ENCODE measurements at places on chromosomes 12 and 14. TPM values are rescaled to one million over a fixed set of nuclear protein-coding genes. Genes with fewer than 3 reads are reported as not detected.

SOCS2 gene
- polyA plus RNA-seq = 18.1 TPM

GRCh38 chr14:74649673-74650072 lies 37.6 kb upstream of the LTBP2 start:
- DNase-seq = no peak

GRCh38 chr12:107568718-107569117 lies 116.9 kb upstream of the PWP1 start:
- no peak for DNase-seq

DNA sequence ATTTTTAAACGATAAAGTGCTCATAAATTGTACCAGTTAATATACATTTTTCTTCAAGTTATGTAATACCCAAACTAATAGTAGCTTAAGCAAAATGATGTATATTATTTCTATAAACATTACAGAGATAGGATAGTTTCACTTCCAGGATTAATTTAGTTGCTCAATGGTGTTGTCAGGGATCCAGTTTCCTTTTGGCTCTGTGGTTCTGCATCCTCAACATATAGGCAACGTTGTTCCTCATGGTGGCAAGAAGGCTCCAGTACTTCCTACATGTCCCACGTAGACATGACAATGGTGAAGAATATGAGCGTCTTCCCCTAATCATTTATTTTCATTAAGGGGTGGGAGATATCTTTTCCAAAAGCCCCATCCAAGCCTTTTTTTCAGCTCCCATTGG lies 60.7 kb upstream of the DCD start:
- no peak for DNase-seq

GRCh38 chr14:38505973-38506249 lies 250.0 kb upstream of the CLEC14A start:
- no peak for DNase-seq

GRCh38 chr14:54789166-54789565 lies 113.5 kb downstream of the GCH1 start:
- DNase-seq = no peak

DNA sequence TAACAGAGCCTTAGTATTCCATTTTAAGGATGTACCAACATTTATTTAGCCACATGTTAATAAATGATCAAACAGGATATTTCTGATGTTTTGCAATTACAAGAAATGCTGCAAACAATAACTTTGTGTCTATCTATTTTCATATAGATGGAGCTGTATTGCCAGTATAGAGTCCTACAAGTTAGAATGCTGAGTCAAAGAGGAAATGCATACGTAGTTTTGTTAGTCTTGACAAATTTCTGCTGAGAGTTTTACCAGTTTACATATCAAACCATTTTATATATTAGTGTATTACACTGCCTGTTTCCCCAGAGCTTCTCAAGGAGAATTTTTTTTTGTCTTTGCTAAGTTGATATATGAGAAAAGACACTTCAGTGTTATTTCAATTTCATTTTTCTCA lies 541.7 kb downstream of the SLC16A7 start:
- DNase-seq = no peak

GRCh38 chr12:5648692-5649359 lies 216.9 kb downstream of the NTF3 start:
- DNase-seq = peak; percentile 35

DNA sequence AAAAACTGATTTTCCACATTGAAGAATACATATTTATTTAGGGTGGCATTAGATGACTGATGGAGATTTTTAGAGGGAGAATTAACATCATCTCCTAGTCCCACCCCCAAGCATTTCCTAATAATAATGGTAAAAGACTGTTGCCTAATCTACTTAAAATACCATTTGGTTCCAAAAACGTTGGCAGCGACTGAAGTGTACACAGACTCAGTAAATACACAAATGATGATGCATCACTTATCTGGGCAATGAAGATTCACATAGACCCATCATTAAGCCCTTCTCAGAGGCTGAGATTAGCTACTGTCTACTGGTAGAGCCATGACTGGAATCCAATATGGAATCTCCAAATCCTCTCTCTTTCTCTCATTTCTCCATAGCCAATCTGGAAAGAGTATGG lies 18.2 kb downstream of the RTN1 start:
- DNase-seq = no peak

DNA sequence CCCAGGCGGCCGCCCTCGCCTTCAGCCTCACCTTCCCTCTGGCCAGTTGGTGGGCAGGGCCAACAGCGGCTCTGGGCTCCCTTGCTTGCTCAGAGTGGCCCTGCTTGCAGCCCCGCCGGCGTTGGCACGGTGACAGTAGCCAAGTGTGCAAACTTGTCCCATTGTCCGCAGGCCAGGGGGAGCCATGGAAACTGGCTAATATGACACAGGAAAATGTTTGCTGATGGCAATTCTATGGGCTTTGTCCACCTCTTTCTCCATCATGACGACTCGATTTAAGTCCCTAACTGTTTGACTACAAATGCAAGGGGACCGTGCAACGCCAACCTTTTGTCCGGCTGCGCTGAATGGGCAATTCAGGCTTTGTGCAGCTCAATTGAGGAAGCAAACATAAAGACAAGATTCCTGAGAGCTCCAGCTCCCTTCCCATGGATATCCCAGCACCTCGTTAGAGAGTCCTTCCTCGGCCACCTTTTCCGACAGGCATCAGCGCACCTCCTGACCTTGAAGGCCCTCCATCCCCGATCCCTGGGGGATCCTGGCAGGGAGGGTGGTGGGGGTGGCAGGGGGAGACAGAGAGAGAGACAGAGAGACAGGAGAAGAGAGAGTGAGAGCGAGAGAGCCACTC lies 785 bp upstream of the FAM181A start:
- no peak for DNase-seq

DNA sequence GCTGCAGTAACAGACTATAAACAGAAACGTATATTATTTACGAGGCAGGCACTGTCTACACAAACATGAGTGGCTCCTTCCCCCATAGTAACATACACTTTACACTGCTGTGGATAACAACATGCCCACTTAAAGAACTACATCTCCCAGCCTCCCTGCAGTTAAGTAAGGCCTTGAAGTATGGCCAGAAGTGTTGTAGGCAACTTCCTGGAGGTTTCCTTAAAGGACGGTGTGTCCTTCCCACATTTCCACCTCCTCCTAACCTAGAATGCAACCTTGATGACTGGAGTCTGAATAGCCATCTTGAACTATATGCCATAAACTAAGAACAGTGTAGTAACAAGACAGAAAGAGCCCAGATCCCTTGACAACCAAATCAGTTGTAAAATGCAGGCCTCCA lies 20.3 kb downstream of the MED13L start:
- peak; percentile 68 for DNase-seq

DNA sequence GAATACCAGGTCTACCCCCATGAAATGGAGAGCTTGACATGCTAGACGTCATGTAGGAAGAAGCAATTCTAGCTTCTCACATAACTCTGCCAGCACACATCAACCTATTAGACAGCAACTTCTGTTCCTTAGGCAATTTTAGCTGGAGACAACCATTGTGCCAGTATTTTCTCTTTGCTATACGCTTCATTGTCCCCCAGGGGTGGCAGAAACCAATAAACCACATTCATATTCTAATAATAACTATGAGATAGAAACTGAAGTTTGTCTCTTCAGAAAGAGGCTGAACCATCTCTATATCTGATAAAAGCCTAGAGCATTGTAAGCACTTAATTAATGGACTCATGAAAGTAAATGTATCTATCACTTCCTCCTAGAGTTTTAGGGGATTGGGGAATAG lies 278.6 kb downstream of the FOXG1 start:
- no peak for DNase-seq

ART4 gene
- polyA plus RNA-seq = not detected

GRCh38 chr14:25602106-25602505 lies 552.2 kb upstream of the STXBP6 start:
- no peak for DNase-seq

AKAP5 gene
- 1.9 TPM for polyA plus RNA-seq

- DNase-seq = no peak
Observed at GRCh38 chr12:92810370-92810769, 107.6 kb downstream of the PLEKHG7 start.

- DNase-seq = no peak
Observed at GRCh38 chr14:24356208-24356607, 11.8 kb upstream of the NFATC4 start.

GRCh38 chr12:55700255-55701018 lies 7.3 kb downstream of the ITGA7 start:
- no peak for DNase-seq

AMHR2 gene
- polyA plus RNA-seq = 0.18 TPM

IL31 gene
- not detected for polyA plus RNA-seq

- no peak for DNase-seq
Observed at GRCh38 chr12:92278378-92278828, 132.8 kb upstream of the BTG1 start.

DNA sequence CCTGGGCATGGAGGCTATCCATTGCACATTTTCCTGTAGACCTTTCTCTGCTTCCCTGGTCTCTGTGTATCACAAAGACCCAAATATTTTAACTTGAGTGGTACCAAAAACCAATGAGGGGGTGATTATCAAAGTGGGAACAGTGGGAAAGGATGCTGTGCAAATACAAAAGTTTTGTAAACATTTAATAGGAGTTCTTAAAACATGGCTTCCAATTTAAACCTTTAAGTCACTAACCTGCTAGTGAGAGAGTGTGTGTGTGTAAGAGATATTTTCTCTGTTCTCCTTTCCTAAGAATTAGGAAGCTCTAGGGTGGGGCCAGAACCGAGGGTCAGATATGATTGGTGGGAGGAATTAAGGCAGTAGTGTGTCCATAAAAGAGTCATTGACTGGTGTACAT lies 64.5 kb upstream of the ARHGAP5 start:
- DNase-seq = no peak

TRMT61A gene
- polyA plus RNA-seq = 20.5 TPM

PTPRB gene
- 0.16 TPM for polyA plus RNA-seq

SRRM4 gene
- not detected for polyA plus RNA-seq

- DNase-seq = no peak
Observed at GRCh38 chr14:65769151-65769550, 356.6 kb downstream of the FUT8 start.

DNA sequence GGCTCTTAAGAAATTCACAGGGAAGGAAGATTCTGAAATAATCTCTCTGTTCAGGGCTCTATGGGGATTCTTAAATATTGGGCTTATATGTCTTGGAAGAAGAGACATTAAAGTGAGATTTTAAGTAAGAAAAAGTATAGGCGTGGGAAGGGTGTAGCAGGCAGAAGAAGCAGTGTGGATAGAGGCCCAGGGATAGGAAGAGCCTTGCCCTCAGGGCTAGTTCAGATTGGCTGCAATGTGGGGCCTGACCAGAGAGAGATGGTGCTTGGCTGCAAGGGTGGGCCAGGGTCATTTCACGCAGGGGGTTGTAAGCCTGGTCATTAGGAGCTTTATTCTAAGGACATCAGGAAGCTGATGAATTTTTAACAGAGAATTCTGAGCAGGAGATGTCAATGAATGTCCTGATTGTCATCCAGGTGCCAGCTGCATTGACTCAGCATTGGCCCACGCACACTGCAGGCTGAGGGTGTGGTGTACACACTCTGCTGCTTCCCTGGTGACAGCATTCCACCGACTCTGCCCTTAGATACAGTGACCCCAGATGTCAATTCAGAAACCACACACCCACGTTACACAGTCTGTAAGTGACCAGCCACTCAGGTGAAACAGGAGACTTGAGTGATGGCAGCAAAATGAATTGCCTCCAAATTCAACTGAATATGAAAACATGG lies 582.5 kb downstream of the NRXN3 start:
- DNase-seq = peak; percentile 6

- no peak for DNase-seq
Observed at GRCh38 chr14:93285044-93285443, 47.8 kb downstream of the BTBD7 start.

RASSF9 gene
- 0.91 TPM for polyA plus RNA-seq

PPP1R1A gene
- polyA plus RNA-seq = not detected

DNA sequence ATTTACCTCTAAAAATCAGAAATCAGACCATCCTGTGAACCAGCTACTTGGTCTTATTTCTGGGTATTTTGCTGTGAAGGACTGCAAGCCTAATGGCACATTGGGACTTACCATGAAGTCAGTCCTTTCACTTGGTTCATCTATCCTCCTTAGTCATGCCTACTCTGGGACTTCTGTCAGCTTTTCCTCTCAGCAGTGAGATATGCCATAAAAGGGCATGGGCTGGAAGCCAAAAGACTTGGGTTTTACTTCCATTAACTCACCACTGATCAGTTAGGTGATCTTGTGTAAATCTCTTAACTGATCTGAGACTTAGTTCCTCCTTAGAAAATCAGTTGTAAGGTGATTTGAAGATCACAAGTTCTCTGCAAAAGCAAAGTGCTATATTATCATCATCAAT lies 116.5 kb downstream of the PAH start:
- DNase-seq = peak; percentile 8

- DNase-seq = no peak
Observed at GRCh38 chr12:1640328-1641234, 11.6 kb downstream of the WNT5B start.

PRPH gene
- polyA plus RNA-seq = 0.67 TPM

MAP1LC3B2 gene
- 1.4 TPM for polyA plus RNA-seq

KRT75 gene
- not detected for polyA plus RNA-seq

DNA sequence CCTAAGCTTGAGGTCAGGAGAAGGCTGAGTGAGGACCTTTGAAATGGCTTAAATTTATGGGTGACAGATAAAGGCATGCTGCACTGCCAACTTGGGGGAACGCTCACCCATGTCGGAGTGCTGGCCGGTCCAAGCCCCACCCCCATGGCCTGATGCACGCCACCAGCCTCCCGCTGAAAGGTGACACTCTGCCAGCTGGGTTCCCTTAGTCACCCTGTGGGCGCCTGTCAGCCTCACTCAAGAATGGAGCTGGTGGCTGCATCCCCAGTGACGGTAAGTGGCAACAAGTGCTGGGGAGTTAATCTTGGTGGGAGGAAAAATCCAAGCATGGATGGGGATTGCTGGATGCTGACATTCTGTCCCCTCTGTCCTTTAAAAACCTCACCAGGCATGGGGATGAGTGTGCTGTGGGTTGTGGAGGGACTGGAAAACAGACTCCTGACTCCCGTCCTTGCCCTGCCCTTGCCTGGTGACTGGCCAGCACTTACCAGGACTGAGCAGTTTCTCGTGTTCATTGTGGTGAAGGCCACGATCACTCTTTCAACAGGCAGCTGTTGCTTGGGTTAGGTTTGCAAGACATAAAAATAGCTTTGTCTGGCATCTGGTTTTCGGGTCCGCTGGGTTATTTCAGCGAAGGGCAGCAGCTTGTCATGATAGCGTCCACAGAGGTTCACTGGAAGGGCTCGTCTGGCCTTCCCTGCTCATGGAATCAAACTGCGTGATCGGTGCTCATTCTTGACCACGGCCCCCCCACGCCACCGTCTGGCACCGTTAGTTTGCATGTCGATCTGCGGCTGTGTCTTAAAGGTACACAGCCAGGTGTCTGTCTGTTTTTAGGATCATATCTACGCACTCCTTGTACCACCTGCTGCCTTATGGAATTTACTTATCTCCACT lies 15.0 kb downstream of the ACACB start:
- DNase-seq = no peak

DNA sequence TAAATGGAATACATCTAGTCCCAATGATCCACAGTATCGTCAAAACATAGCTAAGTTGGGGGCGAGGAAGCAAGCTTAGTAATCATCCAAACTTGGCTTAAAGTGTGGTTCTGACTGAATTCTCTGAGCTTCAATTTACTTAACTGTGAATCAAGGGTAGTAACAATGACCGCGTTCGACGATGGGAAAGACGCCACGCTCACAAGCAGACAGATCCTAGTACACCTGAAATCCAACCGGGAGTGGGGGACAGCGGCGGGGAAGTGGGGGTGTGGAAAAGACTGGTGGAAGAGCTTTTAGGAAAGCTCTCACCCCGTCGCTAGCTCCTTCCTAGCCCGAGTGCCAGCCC lies 433 bp downstream of the COX16 start:
- no peak for DNase-seq
